ENCODE measurements at places on chromosomes 1 and 21.

DNA sequence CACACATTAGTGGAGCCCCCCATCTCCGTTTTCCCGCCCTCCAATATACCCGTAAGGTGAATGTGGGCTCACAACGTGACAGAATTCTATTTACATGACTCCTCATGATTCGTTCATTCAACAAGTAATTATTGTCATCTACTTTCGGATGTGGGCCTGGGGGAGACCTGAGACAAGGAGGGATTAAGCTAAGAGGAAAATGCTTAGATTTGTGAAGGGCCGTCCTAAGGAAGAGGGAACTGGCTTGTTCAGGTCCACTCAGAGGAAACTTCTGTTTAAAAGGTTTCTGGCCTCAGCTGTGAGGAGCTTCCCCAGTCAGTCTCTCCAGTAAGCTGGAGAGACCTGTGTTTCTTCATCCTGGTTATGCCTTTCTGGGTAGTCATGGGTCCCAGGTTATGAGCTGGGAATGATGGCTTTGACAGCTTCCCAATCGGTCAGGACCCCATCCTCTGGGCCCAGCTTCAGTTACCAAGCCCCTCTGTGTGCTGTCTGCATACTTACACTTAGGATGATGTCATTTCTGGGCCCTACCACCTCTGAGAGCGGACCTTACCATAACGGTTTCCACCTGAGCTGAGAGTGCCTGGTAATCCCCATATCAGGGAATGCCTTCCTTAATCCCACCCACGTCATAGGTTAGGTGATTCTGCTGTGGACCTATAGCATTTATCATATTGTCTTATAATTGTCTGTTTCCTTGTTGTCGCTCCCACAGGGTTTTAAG lies 687 bp upstream of the ERI3 start:
- no peak for DNase-seq

- DNase-seq = peak; percentile 22
Measured at GRCh38 chr21:37862536-37862935, 53.7 kb downstream of the KCNJ6 start.

DNA sequence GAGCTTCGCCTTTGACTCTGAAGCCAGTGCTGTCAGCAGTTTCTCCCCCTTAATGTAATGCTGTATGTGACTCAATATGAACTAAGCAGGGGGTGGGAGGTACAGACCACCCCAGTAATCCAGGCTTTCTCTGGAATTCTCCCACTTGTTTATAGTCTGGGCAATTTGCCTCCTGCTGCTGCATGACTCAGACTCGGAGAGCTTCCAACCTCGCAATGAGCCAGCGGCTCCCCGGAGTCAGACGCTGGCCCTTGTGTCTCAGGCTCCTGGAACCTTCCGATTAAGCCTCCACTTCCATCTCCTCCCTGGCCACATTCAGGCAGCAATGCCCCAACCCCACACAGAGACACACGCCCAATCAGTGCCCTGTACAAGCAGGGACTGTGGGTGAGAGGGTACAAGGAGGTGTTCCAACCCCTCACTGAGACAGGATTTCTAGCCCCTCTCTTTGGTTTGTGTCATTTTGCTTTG lies 471.7 kb upstream of the VAMP3 start:
- DNase-seq = no peak

DNA sequence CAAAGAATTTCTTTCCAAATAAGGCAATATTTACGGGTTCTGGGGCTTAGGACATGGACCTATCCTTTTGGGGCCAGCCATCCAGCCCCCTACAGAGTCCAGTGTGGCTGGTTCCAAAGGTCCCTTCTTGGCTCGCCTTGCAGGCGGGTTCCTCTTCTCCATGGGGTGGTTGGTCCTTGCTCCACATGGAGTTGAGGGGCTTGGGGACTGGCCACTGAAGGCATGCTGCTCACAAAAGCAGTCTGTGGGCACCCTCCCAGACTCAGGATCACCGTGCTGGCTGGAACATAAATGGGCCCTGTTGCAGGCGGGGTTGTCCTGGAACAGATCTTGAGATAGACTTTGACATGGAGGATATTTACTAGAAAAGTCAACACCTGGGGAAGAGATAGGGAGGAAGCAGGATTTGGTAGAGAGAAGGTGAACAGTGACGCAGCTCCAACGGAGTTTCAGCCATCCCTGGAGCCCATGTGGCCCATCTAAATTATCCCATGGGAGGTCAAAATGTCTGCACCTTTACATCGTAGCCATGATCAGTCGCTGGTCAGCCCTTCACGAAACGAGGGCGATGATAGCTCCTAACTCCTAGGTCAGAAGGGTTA lies 39.1 kb upstream of the LRP8 start:
- no peak for DNase-seq

- no peak for DNase-seq
Measured at GRCh38 chr1:187878883-187879282, 1050.1 kb downstream of the PLA2G4A start.

DNA sequence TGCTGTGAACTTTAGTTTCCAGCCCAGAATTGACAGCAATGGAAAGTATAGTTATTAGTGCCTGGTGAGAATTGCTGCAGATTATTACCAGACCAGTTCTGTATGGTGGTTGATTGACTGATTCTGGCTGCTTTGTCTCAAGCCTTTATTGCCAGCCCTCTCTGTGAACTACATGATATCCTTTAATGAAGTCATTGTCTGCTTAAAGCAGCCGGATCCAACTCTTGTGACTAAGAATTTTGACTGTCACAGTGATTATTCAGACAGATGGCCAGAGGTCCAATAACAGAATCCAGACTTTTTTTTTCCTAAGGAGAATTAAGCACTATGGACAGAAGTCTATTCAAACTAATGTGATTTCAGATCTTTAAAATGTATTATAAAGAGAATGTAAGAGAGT lies 1548.6 kb upstream of the B3GALT2 start:
- DNase-seq = no peak

DNA sequence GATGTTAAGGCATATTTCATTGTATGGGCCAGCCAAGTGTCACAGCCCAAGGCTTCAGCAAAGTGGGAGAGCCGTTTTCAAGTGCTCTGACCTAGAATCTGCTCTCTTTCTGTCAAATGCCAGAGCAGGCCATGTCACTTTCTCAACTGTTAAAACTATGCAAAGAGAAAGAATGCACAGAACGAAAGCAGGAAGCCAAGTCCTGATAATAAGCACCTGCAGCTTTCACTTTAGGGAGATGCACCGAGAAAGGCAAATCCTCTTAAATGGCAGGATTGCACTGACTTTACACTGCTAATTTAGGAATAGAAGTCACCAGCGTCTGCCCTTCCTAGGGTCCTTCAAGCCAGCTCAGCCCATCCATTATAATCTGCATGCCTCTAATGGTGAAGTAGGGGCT lies 49.2 kb upstream of the NTPCR start:
- no peak for DNase-seq

DNA sequence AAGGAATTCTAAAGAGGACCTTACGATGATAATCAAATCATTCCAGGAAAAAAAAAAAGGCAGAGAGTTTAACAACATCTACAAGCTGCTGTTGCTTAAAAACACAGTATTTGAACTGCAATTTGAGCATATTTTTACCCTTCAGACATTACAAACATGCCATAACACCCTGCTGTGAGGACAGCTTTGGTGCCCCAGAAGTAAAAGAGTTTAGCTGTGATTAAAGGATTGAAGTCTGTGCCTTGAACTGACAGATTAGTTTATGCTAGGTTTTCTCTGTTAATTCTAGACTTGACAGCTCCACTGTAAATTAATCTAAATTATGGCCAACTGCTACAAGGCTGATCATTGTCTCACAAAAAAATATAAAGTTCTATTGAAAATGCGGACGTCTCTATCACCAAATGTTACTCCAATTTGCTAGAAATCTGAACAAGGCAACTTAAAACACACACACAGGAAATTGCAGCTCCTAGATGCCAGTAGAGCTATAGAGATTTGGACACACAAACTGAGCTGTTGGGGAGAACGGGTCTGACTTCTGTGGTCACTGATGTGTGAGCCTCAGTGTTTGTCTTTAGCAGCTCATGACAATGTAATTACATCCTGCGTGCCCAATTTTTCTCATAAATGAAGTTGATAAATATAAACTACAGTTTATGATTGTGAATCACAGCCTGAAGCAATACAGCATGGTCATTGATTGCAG lies 217.9 kb downstream of the NTNG1 start:
- DNase-seq = no peak

DNA sequence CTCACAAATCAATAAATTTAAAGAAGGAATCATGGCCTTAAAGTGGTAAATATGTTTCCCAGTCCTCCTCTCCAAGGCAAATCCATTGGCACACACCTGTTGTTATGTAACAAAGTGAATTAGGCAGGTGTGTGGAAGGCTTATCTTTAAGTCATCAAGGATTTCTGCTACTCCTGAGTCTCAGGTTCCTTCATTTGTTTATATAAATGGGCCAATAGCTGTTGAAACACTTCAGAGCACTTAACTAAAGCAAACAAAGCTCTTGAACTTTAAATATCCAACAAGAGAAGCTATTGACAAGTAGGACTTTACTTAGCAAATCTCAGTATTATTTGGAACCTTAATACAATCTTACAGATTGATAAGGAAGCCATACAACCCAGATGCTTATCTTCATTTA lies 99.3 kb upstream of the ESRRG start:
- DNase-seq = no peak

DNA sequence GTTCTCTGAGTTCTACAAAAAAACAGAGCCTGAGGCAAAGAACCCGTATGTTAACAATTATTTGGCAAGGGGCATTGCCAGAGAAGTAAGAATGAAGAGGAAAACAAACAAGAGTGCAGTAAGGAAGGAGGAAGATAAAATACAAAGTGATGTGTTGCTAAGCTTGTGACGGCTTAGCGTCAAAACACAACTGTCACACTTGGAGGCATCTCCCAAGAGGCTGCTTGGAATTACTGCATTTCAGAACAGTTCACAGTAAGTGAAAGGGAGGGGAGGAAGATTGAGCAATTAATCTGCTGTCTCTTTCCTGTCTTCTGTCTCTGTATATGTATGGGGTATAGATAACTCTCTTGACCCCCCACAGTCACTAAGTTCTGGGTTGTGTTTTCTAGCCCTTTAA lies 1017.0 kb upstream of the TMPRSS15 start:
- no peak for DNase-seq

DNA sequence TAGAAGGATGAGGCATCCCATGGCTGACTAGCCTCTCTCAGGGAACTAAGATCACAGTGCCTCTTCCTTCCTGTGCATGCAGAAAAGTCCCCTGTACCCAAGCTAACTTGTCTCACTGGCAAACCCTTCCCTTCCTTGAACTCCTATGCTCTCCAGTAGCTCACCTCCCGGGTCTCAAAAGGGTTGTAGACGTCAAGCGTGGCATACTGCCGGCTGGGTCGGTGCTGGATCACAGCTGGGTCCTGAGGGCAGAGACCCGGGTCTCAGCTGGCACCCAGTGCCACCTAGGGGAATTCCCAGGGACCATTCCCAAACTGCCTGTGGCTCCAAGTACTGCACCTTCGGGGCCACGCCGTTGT lies 688 bp downstream of the SCAMP3 start:
- no peak for DNase-seq

DNA sequence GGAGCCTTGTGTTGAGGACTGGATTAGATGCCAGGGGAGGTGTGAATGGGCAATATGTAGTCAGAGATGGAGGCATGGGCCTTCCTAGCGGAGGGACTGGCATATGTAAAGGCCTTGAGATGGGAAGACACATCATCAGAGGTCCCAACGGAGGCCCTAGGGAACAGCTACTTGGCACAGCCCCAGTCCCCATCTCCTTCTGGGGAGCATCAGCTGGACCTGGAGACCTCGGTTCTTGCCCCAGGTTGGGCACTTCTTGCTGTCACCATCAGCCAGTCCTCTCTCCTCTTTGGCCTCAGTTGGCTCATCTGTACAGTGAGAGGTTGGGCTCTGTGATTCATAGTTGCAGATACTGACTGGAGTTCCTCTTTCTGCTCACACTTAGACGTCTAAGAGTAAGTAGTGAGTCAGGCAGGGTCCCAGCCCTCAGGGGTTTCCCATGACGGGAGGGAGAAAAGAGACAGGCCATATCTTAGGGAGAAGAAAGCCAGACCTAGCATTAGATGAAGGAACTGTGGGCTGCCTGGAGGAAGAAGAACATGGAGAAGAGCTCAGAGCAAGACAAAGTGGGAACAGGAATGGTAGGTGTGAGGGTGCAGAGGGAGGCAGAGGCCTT lies 3.4 kb upstream of the MARCKSL1 start:
- DNase-seq = no peak

DNA sequence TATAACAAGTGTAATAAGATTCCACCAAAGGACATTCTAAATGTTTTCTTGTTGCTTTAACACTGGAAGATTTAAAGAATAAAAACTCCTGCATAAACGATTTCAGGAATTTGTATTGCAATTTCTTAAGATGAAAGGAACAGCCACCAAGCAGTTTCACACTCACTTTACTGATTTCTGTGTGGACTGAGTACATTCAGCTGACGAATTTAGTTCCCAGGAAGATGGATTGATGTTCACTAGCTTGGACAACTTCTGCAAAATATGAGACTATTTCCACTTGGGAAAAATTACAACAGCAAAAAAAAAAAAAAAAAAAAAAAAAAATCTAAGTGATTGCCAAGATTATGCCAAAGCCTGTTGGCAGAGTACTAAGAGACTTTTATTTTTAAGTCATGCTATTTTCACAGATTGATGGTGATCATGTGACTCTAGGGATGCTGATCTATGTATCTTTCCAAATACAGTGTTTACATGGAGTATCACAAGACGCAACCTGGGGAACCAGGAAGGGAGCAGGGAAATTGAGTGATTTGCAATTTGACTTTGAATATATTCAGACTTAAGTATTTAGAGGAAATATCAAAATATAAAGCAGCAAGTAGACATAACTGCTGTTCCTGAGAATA lies 341.0 kb downstream of the NTNG1 start:
- DNase-seq = no peak

Measured in hematopoietic multipotent progenitor cell treated with erythropoietin and hydrocortisone succinate and interleukin-3 and kit ligand, for 8 days (in vitro differentiated cells).